Activated CD4-positive, alpha-beta T cell treated with anti-CD3 and anti-CD28 coated beads, Interleukin-2, amount 10 ng/mL, durations not matched to agents 24 days and 14 days (primary cell): ENCODE measurements at places on chromosomes 6 and 20. TPM values are rescaled to one million over a fixed set of nuclear protein-coding genes. Genes with fewer than 3 reads are reported as not detected.

The RAB44 gene
- 0.07 TPM in 1 of 2 replicates, not detected in the other for total RNA-seq

The GSTA4 gene
- 28.7 and 32.1 TPM in 2 replicates for total RNA-seq

The SOBP gene
- total RNA-seq, result 0.09 and 0.26 TPM in 2 replicates

The KIAA0408 gene
- 8.2 and 8.7 TPM in 2 replicates for total RNA-seq

The SNAP25 gene
- total RNA-seq, result 3.0 and 3.6 TPM in 2 replicates

The BTNL2 gene
- total RNA-seq, result not detected in 2 replicates

The GNAS-AS1 gene
- total RNA-seq, result 0.64 and 1.6 TPM in 2 replicates

The FRMD1 gene
- not detected in 2 replicates for total RNA-seq

The GCNT2 gene
- total RNA-seq, result 1.9 and 2.5 TPM in 2 replicates

The F13A1 gene
- total RNA-seq, result not detected in 2 replicates

The FAXC gene
- total RNA-seq, result not detected in 2 replicates

The MEP1A gene
- not detected in 2 replicates for total RNA-seq

The LTB gene
- total RNA-seq, result 134 and 136 TPM in 2 replicates

GRCh38 chr20:43987531-43987930, 72.9 kb downstream of the TOX2 start:
- DNase-seq, result no peak

DNA sequence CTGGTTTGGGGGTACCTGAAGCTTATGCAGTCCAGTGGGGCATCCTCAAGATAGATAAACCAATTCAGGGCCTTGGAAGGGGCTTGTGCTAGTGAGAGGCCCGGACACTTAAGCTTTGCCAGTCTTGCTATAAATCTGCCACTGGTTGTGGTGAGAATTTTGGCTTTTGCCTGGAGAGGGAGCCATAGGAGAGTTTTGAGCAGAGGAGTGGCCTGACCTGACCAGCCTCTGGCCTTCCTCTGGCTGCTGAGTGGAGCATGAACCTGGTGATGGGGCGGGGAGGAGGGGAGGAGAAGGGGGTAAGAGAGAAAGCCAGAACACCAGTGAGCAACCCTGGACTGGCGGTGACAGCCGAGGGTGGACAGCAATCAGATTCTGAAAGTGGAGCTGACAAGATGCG, 7.1 kb downstream of the TMEM74B start:
- DNase-seq, result no peak

DNA sequence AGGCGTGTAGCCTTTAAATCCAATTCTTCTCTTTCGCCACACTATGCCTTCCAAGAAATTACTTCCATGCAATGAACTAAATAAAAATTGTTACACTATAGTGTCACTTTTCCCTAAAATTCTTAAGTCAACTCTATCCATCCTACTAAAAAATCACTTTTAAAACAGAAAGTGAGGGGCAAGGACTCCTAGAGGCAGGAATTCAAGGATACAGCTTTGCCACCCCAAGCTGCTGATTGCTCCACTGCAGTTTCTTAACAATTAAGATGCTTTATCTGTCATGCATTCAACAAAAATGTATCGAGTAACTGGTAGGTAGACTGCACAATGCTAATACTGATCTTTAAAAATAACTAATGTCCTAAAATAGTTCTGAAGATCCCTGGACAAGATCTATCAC, 4.3 kb downstream of the MCM9 start:
- no peak for DNase-seq

- no peak for DNase-seq
Observed at GRCh38 chr6:17869010-17869752, 118.3 kb downstream of the KIF13A start.

GRCh38 chr6:124903797-124904196, 58.4 kb upstream of the RNF217 start:
- no peak for DNase-seq

GRCh38 chr6:41644297-41644879, 6.1 kb downstream of the MDFI start:
- no peak for DNase-seq

DNA sequence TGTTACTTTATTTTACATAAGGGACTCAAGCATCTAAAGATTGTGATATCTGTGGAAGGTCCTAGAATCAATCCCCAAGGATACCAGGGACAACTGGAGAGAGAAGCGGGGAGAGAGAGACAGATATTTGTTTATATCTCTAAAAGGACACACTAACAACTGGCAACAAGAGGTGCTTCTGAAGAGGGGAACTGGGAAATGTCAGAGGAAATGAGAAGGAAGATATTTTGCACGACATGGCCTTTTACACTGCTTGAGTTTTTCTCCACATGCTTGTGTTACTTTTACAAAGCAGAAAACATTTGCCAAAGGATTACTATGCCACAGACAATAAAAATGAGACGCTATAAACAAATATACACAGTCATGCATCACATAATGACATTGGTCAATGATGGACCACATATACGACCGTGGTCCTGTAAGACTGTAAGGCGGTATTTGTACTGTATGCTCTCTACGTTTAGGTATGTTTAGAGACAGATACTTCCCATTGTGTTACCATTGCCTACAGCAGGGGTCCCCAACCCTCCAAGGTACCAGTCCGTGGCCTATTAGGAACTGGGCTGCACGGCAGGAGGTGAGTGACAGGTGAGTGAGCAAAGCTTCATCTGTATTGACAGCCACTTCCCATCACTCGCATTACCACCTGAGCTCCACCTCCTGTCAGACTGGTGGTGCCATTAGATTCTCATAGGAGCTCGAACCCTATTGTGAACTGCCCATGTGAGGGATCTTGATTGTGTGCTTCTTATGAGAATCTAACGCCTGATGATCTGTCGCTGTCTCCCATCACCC, 64.6 kb upstream of the PTPN1 start:
- no peak for DNase-seq

GRCh38 chr20:50810842-50811241, 16.0 kb downstream of the BCAS4 start:
- DNase-seq, result no peak

- no peak for DNase-seq
Observed at GRCh38 chr6:18976966-18977365, 589.8 kb downstream of the RNF144B start.

DNA sequence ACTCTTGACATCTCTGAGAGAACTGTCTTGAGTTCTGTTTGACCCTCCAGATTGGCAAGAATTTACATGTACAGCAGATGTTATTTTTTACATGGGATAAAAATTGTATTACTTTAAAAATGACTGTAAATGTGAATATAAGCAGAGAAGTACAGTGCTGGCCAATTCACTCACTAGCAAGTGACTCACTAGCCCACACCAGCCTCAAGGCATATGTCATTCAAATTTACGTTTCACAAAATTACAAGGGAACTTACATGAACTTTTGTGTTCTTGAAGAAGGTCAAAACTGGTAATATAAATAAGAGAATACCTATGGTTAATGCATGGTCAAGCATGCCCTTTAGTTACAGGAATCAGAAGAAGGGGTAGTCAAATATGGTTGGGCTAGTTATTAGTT, 54.0 kb upstream of the HMGCLL1 start:
- no peak for DNase-seq

DNA sequence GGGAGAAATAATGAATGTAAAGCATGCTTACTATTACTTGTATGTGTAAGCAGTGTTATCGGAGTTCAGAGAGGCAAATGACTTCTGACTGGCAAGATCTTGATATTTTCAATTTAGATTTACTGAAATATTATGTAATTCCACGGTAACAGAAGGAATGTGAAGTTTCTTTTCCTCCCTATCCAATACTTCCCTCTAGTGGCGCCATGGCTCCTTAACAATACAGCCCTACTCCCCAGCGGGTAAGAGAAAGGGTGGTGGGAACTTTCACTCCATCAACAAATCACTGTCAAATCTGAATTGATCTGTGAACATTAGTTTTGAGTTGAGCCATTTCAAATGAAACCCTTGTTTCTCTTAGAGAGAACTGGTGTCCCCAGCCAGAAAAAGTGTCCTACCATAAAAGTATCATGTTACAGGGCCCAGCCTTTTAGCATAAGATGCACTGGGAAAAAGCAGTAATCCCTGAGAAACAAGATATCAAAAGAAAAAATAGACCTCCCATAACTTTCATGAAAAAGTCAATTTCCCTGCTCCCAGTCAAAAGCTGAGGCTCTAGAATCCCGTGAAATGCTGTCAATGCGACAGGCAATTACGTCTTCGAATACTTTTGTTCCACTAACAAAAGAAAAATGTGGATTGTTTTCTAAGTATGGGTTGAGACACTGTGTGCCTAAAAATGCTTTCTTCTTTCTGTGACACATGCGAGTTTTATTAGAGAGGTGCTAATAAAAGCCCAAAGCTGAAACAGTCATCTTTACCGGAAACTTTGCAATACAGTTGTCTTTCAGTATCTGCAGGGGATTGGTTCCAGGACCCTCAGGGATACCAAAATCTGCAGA, 12.9 kb downstream of the COX7A2 start:
- DNase-seq, result no peak

- no peak for DNase-seq
Observed at GRCh38 chr20:38091441-38092216, 58.1 kb downstream of the RPRD1B start.
